ENCODE measurements at places on chromosomes 2 and 18.

- no peak for DNase-seq
These were observed 47.1 kb upstream of the ZFP36L2 start for GRCh38 chr2:43273529-43273928.

- DNase-seq = peak; percentile 7
These were observed 140.5 kb downstream of the TPO start for GRCh38 chr2:1553671-1554295.

DNA sequence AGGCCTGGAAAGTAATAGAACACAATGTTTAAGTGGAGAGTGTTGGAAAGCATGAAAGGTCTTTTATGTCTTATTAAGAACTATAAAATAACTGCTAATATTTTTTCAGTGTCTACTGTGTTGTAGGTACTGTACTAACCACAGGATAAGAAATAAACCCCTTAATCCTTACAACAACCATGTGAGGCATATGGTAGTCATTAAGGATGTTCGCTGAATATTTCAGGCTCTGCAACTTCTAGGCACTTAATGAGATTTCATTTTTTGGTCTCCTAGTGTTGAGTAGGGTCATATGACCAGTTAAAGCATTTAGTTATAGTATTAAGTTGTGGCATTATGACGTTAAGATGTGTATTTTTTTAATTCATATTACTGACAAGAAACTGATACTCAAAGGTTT is 346.6 kb upstream of the KCNH7 start:
- no peak for DNase-seq

DNA sequence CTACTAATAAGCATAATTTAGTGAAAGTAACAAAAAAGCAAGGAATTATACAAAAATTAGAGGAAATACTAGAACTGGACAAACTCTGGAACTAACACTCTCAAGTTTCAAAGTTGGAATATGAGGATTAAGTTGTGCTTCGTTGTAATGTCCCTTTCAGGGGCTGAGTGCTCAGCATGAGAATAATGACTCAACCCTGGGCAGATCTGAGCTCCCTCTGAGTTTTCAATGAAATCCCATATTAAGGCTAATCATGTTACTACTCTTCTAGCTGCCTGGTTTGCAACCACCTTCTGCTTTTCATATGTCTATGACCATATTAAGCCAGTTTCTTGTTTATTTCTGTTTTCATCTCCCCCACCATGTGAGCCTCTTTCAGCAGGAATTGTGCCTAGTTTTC is 274.9 kb upstream of the LRRTM4 start:
- DNase-seq = no peak

DNA sequence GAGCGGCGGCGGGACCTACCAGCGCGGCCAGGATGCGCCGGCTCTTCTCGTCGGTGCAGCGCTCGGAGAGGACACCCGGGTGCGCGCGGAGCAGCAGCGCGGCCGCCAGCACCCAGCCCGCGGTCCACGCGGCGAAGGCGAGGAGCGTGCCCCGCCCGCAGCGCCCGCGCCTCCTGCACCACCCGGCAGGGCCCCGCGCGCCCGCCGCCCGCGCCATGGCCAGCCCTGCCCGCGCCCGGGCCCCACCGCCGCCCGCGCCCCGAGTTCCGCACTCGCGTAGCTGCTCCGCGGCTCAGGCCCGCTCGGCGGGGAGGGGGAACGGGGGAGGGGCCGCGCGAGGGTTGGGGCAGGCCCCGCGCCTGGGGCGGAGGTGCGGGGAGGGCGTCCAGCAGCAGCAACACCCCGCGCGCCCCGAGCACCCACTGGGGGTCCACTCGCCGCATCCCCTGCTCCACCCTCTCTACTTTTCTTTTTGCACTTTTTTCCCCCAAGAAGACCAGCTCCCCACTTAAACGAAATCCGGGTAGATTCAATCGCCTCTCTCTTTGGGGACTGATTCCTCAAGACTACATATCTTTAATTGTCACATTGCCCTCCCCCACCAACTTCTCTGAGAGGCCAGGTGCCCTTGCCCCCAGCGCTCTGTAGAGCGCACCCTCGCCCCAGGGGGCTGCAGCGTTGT is at the start of gene DIPK1C:
TSS of gene DIPK1C (minus strand) at position 266 of the 682 bp plus-strand sequence. CDS start at position 217, 49 bp downstream.
- DNase-seq = no peak

DNA sequence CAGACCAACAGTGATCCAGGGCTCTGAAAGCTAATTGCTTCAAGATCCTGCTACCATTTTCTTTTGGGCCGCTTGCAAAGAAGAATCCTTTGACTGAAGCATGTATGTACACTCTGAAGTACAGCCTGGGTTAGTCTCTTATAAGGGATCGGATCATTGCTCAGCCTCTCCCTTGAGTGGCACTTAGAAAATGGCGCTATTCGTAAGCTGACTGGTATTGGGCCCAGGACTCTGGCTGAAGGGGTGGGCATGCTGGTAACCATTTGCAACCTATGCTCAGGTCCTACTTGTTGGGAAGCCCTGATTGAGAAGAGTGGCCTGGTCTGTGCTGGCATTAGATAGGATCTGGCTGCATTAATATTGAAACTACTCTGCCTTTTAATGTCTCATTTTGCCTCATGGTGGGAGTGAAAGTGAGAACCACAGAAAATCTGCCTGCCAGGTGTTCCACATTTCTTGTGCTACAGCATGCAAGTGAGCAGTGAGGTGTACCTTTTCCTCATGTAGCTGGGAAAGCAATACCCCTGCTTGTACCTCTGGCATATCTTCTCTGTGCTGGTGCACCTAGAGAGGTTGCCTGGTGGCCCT is 661 bp upstream of the MGAT5 start:
- DNase-seq = no peak

- no peak for DNase-seq
These were observed 748 bp downstream of the FMNL2 start for GRCh38 chr2:152335726-152336118.

GRCh38 chr2:29108225-29108624 is 7.0 kb upstream of the CLIP4 start:
- DNase-seq = peak; percentile 87

- DNase-seq = no peak
These were observed 79.1 kb downstream of the CTIF start for GRCh38 chr18:48617844-48618497.

GRCh38 chr2:67656875-67657274 is 259.7 kb downstream of the ETAA1 start:
- no peak for DNase-seq

DNA sequence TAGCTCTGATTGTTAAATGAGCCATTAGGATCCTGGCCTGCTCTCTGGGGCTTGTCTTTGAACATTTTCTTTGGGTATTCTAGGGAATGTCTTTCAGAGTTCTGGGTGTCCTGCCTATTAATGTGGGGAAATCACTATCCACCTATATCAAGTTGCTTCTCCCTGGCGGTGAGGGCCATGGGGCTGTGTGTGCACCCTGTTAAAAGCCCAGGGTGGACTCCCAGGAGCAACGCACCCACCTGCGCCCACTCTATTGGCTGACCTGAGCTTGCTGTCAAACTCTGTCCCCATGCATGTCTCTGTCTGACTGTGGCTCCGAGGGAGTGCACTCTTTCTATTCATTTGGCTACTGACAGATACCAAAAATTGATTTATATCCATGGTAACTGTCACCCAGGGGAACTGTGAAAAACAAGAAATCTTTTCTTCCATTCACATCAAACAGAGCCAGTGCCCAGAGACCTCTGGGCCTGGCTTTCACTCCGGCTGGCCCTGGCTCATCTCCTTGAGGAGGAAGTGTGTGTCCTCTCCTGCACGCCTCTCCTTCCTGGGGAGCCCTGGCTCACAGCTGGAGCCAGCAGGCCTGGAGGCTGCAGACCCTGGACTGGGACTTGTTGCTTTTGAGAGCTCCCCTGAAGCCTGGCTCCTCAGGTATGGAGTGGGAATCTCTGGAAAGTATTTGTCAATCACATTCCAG is 10.5 kb upstream of the TOGARAM2 start:
- no peak for DNase-seq

DNA sequence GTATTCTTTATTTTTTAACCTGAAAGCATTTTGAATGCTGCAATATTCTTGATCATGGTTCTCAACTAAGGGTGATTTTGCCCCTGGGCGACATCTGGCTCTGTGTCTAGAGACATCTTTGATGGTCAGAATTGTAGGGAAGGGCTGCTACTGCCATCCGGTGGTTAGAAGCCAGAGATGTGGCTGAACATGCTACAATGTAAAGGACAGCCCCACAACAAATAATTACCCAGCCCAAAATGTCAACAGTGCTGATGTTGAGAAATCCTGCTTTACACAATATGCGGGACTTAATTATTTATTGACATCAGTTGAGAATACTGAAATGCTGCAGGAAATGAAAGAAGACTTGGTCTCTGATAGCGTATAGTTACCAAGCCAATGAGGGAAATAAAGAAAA is 37.5 kb upstream of the SERPINB2 start:
- peak; percentile 32 for DNase-seq

DNA sequence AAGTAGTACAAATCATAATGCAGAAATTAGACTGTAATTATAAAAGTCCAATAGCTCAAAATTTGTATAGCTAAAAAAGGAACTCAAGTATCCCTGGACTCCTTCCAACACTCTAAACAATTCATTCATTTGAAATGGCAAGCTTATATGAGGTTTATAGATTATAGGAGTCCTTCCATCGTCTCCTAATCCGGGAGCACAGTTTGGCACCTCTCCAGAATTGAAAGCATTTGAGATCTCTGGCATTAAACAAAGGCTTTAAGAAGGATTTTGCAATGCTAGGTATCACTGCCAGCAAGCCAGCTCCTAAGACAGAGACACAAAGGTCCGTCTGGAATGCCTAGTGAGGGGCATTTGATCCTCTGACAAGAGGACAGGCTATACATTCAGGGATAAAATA is 90.9 kb downstream of the ACVR1 start:
- no peak for DNase-seq

GRCh38 chr2:136437461-136437860 is 319.5 kb upstream of the CXCR4 start:
- no peak for DNase-seq

DNA sequence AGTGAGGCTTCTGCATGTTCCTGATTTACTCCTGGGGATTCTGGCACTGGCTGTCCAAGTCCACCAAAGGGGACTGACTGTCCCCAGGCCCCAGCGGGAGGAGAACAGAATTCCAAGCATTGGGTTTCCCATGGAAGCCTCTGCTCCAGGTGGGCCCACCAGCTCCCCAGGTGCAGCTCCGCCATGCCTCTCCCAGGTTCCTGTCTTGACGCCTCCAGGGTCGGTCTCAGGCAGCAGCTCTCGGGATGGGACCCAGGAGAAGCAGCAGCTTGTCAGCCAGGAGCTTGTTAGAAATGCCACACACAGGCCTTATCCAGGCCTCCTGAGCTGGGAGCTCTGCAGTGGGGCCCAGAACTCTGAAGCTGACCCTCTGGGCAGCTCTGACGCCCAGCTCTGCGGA is 47.9 kb downstream of the DCDC2C start:
- no peak for DNase-seq

DNA sequence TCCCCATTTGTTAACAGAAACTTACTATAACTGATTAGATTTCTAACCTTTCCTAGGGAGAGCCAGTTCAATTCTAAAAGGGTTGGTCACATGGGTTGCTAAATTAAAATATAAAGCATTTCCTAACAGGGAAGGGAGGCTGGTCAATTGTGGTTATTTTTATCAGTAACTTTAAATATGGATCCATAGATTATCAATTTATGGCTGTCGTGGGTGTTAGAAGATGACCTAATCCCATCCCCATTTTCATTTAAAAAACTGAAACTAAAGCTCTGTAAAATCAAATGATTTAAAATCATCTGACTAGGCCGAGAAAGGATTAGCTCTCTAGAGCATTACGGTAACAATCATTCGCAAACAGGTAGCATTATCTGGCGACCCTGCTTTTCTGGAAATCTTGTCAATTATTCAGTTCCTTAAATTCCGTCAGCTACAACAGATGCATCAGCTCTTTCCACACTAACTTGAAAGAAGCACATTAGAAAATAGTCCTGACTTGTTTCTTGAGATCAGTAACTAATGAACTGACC is 953 bp upstream of the HNRNPA3 start:
- no peak for DNase-seq

DNA sequence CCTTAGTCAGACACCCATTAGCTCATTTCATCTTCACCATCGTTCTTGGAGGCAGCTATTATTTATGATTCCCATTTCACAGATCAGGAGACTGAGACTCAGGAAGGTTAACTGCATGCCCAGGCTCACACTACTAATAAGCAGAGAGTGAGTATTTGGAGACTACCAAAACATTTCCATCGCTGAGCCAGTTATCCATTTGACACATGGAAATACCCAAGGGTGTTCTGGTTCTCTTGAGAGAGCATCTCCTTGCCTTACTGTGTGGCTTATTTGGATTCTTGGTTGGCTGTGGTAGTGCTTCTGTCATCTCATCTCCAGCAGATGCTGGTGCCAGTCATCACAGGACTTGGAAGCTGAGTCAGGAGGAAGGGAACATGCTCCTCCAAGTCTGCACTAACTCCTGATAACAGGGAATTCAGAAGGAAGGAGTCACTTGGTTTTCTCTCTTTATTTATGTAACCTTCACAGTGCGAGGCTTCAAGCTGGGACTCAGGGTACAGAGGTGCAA is 55.2 kb downstream of the RASGRP3 start:
- DNase-seq = no peak

DNA sequence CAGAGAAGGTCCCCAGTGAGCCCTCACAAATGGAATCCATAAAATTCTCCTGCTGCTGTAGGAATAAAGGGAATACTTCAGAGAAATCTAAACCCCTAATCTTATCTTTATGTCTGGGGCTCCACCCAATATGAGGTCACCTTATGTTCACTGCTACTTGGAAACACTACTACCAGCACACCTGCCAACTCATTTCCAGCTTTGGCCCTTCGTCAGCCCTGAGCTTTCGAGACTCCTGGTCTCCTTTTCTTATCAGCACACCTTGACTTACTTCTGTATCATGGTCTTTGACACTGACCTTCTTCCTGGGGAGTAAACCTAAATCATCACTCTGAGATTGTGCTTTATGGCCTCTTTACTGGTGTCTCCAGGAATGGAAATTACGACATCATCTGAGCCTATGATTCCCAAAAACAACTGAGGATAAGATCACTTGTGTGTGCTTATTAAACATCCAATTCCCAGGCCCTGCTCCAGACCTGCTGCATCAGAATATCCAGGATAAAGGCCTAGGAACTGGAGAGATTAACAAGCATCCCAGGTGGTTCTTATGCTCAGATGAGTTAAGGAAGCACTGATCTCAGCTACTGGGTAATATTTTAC is 22.2 kb upstream of the ASNSD1 start:
- no peak for DNase-seq

GRCh38 chr2:85635636-85636035 is 19.6 kb downstream of the USP39 start:
- DNase-seq = no peak

- no peak for DNase-seq
These were observed 121.2 kb downstream of the OSBPL6 start for GRCh38 chr2:178315488-178315948.

DNA sequence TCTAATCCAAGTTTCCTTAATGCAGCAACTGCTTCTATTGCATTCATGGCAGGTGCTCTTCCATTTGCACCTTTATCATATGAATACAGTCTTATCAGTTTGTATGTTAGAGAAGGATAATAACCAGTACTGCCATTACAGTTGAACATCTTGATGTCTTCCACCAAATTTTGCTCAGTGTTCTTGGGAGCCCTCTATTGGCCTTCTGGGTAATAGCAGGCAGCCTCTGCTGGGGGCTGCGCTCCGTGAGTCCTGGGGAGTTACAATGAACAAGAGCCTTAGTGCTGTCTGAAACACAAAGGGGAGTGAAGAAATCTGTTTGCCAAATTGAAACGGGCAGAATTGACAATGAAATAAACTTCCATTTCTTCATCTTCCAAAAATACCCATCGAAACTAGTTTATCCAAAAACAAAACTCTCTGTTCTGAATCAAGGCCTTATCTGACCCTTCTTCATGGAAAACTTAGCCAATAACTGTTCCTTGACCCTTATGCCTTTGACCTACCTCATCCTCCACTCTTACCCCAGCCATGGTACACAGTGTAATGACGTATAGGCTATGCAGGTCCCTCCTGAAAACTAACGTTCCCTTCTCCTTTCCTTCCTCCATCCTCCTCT is 79.9 kb downstream of the ALK start:
- peak; percentile 3 for DNase-seq
